WTC11 (cell line): ENCODE measurements at places on chromosomes 1 and 21. TPM values are rescaled to one million over a fixed set of nuclear protein-coding genes. Genes with fewer than 3 reads are reported as not detected.

DNA sequence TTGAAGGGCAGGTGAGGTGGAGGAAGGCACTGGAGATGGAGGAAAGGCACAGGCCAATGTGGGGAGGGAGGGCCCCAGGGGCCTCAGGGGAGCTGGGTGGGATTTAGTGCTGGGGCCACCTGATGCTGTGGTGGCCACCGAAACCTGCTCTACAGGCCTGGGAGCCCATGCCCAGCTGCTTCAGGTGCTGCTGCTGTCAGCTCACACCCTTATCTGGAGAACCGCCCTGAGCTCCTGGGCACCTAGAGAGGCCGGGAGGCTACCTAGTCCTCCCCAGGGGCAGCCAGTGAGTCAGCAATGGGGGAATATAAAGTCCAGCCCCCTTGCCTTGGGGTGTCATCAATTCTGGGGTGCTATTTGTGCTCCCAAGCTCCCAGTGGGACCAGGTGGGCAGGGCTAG is 12.2 kb downstream of the FAM131C start:
- DNase-seq, result no peak
- H3K4me3 ChIP-seq, result no peak overlapping the region
- no peaks in the 10 kb centered on the region; the same call in 1 of the 2 replicates for H3K27me3 ChIP-seq
- H3K27ac ChIP-seq, result no peak overlapping the region

DNA sequence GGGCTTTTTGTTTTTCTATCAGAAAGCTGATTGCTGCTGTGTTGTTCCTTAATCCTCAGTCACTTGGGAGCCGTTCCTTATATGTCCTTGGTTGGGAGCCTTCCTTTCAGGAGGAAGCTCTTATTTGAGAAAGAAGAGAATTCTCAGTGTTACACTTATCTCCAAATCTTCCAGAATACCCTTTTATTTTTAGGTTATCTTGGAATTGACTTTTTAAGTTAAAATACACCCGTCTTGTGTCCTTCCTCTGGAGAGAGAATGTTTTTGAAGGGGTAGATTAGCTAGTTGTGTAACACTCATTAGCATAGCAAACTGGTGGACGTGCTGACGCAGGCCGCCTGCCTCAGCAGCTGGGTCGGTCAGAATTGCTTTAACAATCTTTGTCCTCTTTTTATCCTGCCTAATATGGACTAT is 42.1 kb downstream of the LRRC8B start:
- H3K4me3 ChIP-seq, result peak overlapping the region; percentile 11; the same call in 1 of the 2 replicates
- H3K4me1 ChIP-seq, result peaks cover 57% of the 10 kb centered on the region
- H3K27me3 ChIP-seq, result no peaks in the 10 kb centered on the region
- H3K27ac ChIP-seq, result peak overlapping the region; percentile 79
- no peak for DNase-seq

GRCh38 chr1:80056179-80056578 is 1049.6 kb upstream of the ADGRL4 start:
- no peak overlapping the region for H3K4me3 ChIP-seq
- H3K27me3 ChIP-seq, result no peaks in the 10 kb centered on the region
- no peak overlapping the region for H3K27ac ChIP-seq
- H3K36me3 ChIP-seq, result peaks cover 4% of the 10 kb centered on the region; the same call in 1 of the 2 replicates
- DNase-seq, result no peak

- no peak overlapping the region for H3K4me3 ChIP-seq
- H3K4me1 ChIP-seq, result peaks cover 20% of the 10 kb centered on the region
- no peaks in the 10 kb centered on the region for H3K27me3 ChIP-seq
- H3K27ac ChIP-seq, result no peak overlapping the region
Observed at GRCh38 chr1:42311897-42312296, 23.1 kb downstream of the FOXJ3 start.

DNA sequence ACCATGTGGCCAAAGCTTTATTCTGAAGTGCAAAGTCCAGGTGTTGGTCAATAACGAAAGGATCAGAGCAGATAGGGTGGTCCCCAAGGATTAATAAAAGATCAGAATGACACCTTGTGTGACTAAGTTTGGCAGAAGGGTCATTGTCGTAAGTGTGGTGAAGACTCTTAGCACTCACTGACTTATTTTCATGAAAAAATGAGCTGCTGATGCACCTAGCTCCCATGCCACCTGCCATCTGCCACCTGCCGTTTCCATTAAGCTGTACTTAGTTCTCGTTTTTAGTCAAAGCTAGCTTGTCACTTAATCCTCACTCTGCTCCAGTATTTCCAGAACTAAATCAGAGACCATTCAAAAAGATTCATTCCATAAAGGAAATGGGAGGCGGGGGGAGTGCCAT is 112.6 kb downstream of the SEC16B start:
- no peaks in the 10 kb centered on the region; the same call in 1 of the 2 replicates for H3K4me1 ChIP-seq
- no peak overlapping the region for H3K27ac ChIP-seq
- no peak overlapping the region for H3K4me3 ChIP-seq
- no peaks in the 10 kb centered on the region for H3K27me3 ChIP-seq
- DNase-seq, result no peak

- H3K27ac ChIP-seq, result peak overlapping the region; percentile 50; the same call in 1 of the 2 replicates
- peak; percentile 63 for DNase-seq
- H3K36me3 ChIP-seq, result no peaks in the 10 kb centered on the region
- peaks cover 5% of the 10 kb centered on the region; the same call in 1 of the 2 replicates for H3K27me3 ChIP-seq
- H3K4me1 ChIP-seq, result peaks cover 29% of the 10 kb centered on the region
- H3K4me3 ChIP-seq, result no peak overlapping the region
Observed at GRCh38 chr1:203338335-203339036, 12.4 kb downstream of the FMOD start.

GREM2 gene
- total RNA-seq, result 0.07 to 0.17 TPM (median 0.11 TPM) in 3 replicates

DCDC2B gene
- not detected in 3 replicates for total RNA-seq

ORC1 gene
- total RNA-seq, result 33.6 to 45.2 TPM (median 34.0 TPM) in 3 replicates
